ENCODE measurements at places on chromosomes 7 and 10. TPM values are rescaled to one million over a fixed set of nuclear protein-coding genes. Genes with fewer than 3 reads are reported as not detected.
A peak's percentile ranks its signal among the peaks of the same experiment; 100 is the strongest.

The MYL7 gene
- polyA plus RNA-seq: 4.8 TPM

The UPK3BL2 gene
- 0.99 TPM for polyA plus RNA-seq

The RAB19 gene
- 2.5 TPM for polyA plus RNA-seq

The FGL2 gene
- not detected for polyA plus RNA-seq

The GNAT3 gene
- not detected for polyA plus RNA-seq

DNA sequence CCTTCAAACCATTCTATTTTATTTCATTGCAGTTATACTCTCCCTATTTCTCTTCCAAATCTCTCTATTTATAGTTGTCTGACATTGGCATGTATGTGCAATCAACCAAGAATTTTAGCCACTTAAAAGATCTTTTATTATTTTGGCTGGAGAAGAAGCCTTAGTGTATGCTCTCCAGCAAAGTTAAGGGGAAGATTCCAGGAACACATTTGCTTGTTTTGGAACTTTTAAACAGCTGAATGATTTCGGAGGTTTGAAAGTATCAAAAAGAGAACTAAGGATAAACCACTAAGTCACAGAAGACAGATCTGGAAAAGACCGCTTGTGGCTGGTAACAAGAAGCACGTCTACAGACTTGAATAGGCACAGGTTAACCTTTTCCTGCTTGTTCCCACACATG is 182.2 kb upstream of the FZD1 start:
- no peaks in the 10 kb centered on the region for H3K27me3 ChIP-seq
- H3K36me3 ChIP-seq: no peaks in the 10 kb centered on the region
- DNase-seq: no peak

GRCh38 chr7:12623885-12624498 is 53.5 kb downstream of the SCIN start:
- no peaks in the 10 kb centered on the region for H3K27me3 ChIP-seq
- H3K4me1 ChIP-seq: no peaks in the 10 kb centered on the region
- no peaks in the 10 kb centered on the region for H3K36me3 ChIP-seq
- peak; percentile 61 for DNase-seq
- H3K4me3 ChIP-seq: no peak overlapping the region

DNA sequence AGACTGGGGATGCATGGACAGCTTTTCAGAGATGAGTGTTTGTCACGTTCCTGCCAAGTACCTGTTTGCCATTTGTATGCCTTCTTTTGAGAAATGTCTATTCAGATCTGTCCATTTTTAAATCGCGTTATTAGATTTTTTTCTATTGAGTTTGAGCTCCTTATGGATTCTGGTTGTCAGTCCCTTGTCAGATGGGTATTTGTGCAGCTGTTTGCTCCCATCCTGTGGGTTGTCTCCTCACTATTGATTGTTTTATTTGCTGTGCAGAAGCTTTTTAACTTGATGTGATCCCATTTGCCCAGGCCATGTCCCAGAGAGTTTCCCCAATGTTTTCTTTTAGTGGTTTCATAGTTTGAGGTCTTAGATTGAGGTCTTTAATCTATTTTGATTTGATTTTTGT is 5.5 kb upstream of the PRKAR1B start:
- peaks cover 3% of the 10 kb centered on the region for H3K36me3 ChIP-seq
- no peak overlapping the region for H3K27ac ChIP-seq
- no peak overlapping the region for H3K4me3 ChIP-seq
- H3K27me3 ChIP-seq: no peaks in the 10 kb centered on the region
- no peak for DNase-seq
- H3K4me1 ChIP-seq: no peaks in the 10 kb centered on the region

DNA sequence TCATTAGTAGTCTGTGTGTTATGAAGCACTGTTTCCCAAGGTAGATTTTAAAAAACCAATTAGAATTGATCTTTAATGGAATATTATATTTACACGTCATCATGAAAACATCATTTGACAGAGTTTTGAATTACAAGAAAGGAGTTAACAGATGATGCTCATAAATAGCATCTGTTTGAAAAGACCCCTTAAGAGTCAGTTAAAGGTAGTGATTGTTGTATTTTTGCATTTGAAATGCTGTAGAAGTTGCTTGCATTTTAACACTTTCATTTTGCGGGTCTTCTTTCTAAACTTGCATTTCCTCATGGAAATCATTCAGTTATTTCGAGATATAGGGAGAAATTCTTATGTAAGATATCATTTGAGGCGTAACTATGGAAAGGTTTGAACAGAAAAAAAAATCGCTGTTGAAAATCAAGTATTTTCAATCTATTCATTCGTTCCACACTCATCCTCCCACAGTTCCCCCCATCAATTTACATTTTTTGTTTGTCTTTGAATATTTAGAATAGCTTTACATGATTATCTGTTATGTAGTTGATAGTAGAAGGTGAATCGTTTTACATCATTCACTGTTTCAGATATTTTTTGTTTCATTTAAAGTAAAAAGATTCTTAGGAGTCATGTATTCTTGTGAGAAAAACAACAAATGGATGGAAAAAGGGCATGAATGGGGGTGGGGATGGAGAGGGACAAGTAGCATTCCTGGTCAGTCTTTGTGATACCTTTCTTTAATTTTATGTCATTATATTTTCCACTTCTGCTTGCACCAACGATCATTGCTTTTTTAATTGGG is 3.0 kb upstream of the SKIDA1 start:
- no peaks in the 10 kb centered on the region for H3K27me3 ChIP-seq
- H3K27ac ChIP-seq: peak overlapping the region; percentile 86
- no peak for DNase-seq
- peak overlapping the region; percentile 60 for H3K4me3 ChIP-seq
- H3K4me1 ChIP-seq: peaks cover 54% of the 10 kb centered on the region

DNA sequence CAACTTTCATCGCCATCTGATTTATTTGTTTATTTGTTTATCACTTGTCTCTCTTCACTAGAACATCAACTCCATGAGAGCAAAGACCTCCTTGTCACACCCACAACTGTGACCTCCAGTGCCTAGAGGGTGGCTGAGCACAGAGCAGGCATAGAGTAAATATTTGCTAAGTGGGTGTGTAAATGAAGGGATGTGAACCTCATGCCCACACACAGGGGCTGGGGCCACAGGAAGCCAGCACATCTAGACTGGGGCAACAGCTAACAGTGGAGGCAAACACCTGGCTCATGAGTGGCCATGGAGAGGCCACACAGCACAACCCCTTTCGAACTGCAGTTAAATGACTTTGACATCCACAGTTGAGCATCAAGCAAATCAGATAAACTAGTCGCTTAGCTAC is 39.8 kb downstream of the AKR1B1 start:
- no peaks in the 10 kb centered on the region for H3K27me3 ChIP-seq
- no peak for DNase-seq
- no peak overlapping the region for H3K27ac ChIP-seq
- H3K4me1 ChIP-seq: no peaks in the 10 kb centered on the region
- no peak overlapping the region for H3K4me3 ChIP-seq
- H3K36me3 ChIP-seq: no peaks in the 10 kb centered on the region

GRCh38 chr7:134520130-134520529 is 7.2 kb upstream of the AKR1B10 start:
- H3K27me3 ChIP-seq: no peaks in the 10 kb centered on the region
- H3K4me3 ChIP-seq: no peak overlapping the region
- H3K36me3 ChIP-seq: no peaks in the 10 kb centered on the region
- DNase-seq: no peak
- no peak overlapping the region for H3K27ac ChIP-seq

DNA sequence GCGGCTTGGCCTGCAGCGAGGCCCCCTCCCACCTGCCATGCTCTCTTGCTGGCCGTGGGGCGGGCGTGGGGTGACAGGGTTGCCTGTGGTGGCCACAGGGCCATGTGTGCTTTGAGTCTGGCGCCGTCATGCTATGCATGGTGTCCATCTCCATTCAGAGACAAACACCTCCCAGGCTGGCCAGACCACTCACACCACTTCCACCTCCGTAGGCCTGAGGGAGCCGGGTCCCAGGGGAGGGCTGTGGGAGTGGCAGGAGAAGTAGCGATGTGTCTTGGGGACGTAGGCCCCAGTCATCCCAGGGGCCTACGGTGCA is 65.5 kb downstream of the DNAJB6 start:
- peaks cover 10% of the 10 kb centered on the region for H3K4me1 ChIP-seq
- peaks cover 4% of the 10 kb centered on the region for H3K36me3 ChIP-seq
- 0 out of 2 replicates have a peak overlapping the region, but pooled peaks have one; percentile 69 for H3K27ac ChIP-seq
- no peak for DNase-seq

GRCh38 chr10:124221356-124222317 is 128.2 kb upstream of the CHST15 start:
- no peak overlapping the region for H3K27ac ChIP-seq
- H3K27me3 ChIP-seq: no peaks in the 10 kb centered on the region
- no peaks in the 10 kb centered on the region for H3K36me3 ChIP-seq
- no peak overlapping the region for H3K4me3 ChIP-seq
- DNase-seq: no peak

DNA sequence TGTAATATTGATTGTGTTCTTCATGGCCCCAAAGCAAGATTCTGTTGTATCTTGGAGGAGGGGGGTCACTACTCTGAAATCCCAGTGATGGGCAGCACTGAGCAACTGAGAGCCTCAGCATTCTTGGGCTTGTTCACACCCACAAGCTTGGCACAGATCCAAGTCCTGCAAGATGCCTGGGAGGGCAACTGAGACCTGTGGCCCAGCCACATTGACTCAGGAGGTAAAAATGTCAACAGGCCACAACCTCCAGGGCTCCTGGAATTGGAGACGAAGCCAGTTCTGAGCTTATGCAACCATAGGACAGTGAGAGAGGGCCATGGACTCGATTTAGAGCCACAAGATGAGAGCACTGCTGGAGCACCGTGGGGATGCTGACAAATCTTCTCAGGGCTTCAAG is 3.1 kb upstream of the DOCK1 start:
- DNase-seq: no peak
- no peaks in the 10 kb centered on the region for H3K27me3 ChIP-seq
- peaks cover 7% of the 10 kb centered on the region for H3K4me1 ChIP-seq
- H3K4me3 ChIP-seq: no peak overlapping the region
- no peaks in the 10 kb centered on the region for H3K36me3 ChIP-seq
- no peak overlapping the region for H3K27ac ChIP-seq

- no peak overlapping the region for H3K4me3 ChIP-seq
- no peaks in the 10 kb centered on the region for H3K4me1 ChIP-seq
- no peak for DNase-seq
- no peak overlapping the region for H3K27ac ChIP-seq
- H3K36me3 ChIP-seq: no peaks in the 10 kb centered on the region
- H3K27me3 ChIP-seq: no peaks in the 10 kb centered on the region
Observed at GRCh38 chr10:27568196-27569175, 64.4 kb downstream of the RAB18 start.

- no peak overlapping the region for H3K4me3 ChIP-seq
- H3K36me3 ChIP-seq: no peaks in the 10 kb centered on the region
- H3K27me3 ChIP-seq: no peaks in the 10 kb centered on the region
- peaks cover 13% of the 10 kb centered on the region for H3K4me1 ChIP-seq
Observed at GRCh38 chr10:88416801-88417200, 166.3 kb downstream of the RNLS start.
